ENCODE measurements at places on chromosomes 3 and 15.

DNA sequence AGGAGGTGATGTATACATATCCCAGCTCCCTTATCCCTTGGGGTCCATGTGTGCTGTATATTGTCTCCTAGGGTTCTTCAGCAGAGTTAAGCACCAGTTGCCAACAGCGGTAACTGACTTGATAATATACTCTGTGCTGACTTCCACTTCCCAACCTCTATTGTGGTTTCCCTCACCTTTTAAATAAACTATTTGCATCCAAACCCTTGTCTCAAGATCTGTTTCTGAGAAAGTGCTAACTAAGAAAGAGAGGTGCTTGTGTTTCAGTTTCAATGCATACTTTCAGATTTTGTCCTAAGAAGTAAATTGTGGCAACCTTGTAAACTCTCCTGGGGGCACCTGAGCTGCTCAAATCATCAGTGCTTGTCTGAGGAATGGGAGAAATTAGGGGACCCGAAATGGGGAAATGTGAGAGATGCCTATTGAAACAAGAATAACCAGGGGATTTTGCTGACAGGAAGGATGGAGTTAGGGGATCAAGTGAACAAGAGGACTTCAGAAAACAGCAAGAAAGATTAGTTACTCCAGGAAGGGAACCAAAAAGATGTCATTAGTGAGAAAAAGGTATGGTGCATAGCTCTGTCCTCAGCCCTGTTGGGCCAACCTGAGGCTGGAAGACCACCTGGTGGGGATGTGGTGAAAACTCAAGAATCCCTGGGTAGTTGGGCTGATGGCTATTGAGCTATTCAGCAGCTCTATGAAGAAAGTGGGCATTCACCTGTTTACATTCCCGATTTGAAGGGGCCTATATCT lies 50.9 kb upstream of the MRPL3 start:
- no peak for DNase-seq

GRCh38 chr15:58795825-58796224 lies 24.7 kb downstream of the MINDY2 start:
- no peak for DNase-seq

DNA sequence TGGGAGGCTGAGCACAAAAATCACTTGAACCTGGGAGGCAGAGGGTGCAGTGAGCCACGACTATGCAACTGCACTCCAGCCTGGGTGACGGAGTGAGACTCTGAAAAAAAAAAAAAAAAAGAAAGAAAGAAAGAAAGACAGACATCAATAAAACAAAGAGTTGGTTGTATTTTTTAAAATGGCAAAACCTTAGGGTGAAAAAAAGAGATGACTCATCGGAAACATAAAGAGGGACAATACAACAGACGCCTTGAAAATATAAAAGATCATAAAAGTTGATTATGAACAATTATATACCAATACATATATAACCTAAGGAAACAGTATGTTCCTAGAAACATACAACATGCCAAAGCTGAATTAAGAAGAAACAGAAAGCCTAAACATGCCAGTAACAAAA lies 92.8 kb downstream of the SCAPER start:
- no peak for DNase-seq

DNA sequence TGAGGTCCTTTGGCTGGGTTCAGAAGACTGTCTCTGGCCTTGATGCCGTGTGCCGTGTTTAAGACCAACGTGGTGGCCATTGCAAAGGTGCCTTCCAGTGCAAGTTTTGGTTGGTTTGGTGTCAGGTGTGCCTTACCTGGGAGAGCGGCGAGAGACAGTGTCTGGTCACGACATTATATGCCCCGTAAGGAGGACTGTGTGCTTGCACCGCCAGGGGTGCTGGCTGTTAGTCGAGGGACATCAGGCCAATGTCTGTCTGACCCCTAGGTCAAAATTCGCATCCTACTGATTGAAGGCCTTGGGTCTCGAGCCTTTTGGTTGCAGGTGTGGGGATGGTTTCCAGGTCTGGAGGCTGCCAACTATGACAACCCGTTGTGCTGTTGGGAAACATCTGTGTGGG lies 111.9 kb downstream of the SNRPN start:
- DNase-seq = no peak

GRCh38 chr3:11810276-11810675 lies 36.4 kb downstream of the TAMM41 start:
- no peak for DNase-seq

Measured in stimulated activated CD4-positive, alpha-beta T cell treated with anti-CD3 and anti-CD28 coated beads, Interleukin-15, amount 100 ng/mL, for 1 hour (primary cell).